ENCODE measurements at places on chromosomes 4 and X. TPM values are rescaled to one million over a fixed set of nuclear protein-coding genes. Genes with fewer than 3 reads are reported as not detected.

DNA sequence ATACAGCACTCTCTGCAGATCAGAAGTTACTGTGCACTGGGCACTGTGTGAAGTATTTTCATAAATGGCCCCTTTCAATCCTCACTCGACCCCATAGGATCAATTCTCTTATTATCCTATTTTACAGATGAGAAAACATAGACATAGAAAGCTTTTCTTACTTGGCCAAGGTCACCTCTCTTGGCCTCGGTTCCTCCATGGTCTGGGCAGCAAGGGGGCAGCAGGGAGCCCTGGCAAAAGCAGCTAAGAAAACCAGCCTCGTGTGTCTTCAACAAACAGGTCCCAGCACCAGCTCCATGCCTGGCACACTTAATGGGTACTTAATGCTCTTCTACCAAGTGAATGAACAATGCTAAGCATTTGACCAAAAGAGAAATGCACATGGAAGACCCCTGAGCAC lies 34.4 kb downstream of the BST1 start:
- H3K4me3 ChIP-seq = no peak overlapping the region
- no peaks in the 10 kb centered on the region for H3K27me3 ChIP-seq
- H3K27ac ChIP-seq = no peak overlapping the region
- H3K4me1 ChIP-seq = no peaks in the 10 kb centered on the region

DNA sequence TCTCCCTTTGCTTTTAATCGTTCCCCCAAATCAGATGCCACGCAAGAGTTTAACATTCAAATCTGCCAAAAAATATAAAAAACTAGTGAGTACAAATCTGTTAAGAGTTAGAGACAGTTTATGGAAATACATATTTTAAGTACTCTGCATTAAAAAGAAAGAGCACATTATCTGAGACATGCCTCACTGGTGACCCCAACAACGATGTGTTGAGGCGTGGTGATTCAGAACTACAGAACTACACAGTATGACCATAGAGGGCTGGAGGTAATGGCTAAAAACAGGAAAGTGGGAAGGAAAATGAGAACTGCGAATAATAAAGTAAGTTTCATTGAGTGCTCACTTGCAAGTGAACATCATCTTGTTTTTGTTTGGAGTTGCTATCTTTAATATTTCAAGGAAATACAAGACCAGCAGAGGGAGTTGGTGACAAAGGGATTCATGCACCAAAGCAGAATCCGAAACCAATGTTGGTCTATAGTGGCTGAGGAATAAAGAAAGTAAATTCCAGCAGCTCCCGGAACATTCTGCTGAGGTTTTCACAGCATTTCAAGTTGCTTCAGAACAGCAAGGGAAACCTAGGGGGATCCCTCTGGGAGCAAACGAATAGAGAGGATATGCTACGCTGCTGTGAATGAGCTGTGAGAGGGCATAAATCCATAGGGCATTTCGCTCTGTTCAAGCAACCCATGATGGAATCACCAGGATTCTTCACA lies 92.2 kb downstream of the DCHS2 start:
- no peak for DNase-seq
- no peak overlapping the region for H3K4me3 ChIP-seq
- H3K27me3 ChIP-seq = no peaks in the 10 kb centered on the region
- no peaks in the 10 kb centered on the region for H3K36me3 ChIP-seq
- no peak overlapping the region for H3K27ac ChIP-seq

The PRDM5 gene
- 23.7 TPM for total RNA-seq

DNA sequence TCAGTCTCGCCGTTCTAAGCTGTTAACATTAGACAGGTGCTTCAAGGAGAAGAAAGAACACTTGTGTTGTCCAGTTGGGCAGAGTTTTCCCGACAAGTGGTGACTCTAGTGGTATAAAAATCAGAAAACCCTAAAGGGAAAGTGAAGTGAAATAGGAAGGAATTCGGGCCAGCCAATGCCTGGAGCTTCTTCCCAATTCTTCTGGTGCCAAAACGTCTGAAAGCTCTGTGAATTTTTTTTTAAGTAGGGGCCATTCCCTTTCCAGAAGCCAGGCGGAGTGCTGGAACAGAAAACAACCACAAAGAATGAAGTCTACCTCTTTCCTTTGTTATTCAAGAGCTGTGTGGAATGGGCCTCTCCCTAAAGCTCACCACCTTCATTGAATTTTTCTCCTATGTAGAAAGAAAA lies 43.1 kb upstream of the PPARGC1A start:
- no peak for DNase-seq
- no peaks in the 10 kb centered on the region for H3K36me3 ChIP-seq
- H3K4me3 ChIP-seq = no peak overlapping the region
- no peaks in the 10 kb centered on the region for H3K27me3 ChIP-seq

- H3K4me3 ChIP-seq = no peak overlapping the region
- DNase-seq = no peak
- H3K36me3 ChIP-seq = no peaks in the 10 kb centered on the region
- H3K27me3 ChIP-seq = no peaks in the 10 kb centered on the region
- H3K27ac ChIP-seq = no peak overlapping the region
These were observed 64.3 kb upstream of the NR0B1 start for GRCh38 chrX:30373479-30373878.

DNA sequence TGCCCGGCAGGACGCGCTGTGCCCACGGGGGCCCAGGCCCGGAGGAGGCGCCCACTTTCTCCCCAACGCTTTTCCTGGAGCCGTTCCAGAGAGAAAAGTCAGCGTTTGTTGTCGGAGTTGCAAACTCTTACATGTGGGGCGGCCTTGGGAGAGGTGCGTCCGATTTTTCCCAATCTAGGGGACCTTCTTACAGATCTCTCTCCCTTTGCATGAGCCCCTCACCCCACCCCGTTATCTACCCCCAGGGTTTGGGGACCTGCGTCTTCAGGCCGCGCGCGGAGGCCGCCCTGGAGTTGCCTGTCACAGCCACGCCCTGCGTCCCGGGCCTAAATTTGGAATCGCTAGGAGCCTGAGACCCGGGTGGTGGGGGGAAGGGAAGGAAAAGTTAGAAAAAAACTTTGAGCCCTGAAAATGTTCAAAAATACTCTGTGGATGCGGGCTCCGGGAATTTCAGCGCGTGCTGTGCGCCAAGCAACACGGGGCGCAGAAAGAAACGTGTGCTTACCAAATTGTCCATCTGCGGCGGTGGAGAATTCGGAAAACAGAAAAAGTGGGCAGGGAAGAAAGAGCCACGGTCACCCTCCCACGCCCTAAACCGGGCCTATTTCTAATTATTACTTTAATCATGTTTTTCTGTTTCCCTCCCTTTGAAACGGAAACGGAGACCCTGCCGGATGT lies 587 bp downstream of the CD99 start:
- peak overlapping the region; percentile 63 for H3K4me3 ChIP-seq
- H3K4me1 ChIP-seq = no peaks in the 10 kb centered on the region
- H3K27ac ChIP-seq = no peak overlapping the region
- no peak for DNase-seq
- peaks cover 25% of the 10 kb centered on the region for H3K27me3 ChIP-seq

GRCh38 chr4:168882650-168883233 lies 127.3 kb downstream of the CBR4 start:
- no peak overlapping the region for H3K27ac ChIP-seq
- no peak overlapping the region for H3K4me3 ChIP-seq
- peaks cover 6% of the 10 kb centered on the region for H3K27me3 ChIP-seq
- DNase-seq = no peak

The SLC25A53 gene
- 4.2 TPM for total RNA-seq

DNA sequence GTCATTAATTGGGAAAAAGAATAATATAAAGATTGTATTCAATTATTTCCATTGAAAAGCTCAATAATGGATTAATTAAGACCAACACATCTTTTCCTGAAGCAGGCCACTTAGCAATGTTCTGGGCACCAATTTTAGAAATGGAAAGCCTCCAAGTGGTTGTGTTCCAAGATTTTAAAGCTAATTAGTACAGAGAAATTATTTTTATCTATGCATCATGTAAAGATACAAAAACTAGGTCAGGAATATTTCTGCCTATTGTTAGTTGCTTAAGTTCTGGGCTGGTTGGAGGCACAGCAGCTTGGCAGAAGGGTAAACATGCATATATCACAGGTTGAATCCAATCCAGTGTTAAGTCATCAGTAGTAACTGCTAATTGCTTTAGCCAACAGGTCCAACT lies 101.9 kb downstream of the RASL11B start:
- no peaks in the 10 kb centered on the region for H3K4me1 ChIP-seq
- no peak for DNase-seq
- no peak overlapping the region for H3K27ac ChIP-seq
- H3K36me3 ChIP-seq = no peaks in the 10 kb centered on the region
- no peak overlapping the region for H3K4me3 ChIP-seq

- no peak for DNase-seq
- no peaks in the 10 kb centered on the region for H3K27me3 ChIP-seq
- H3K4me1 ChIP-seq = no peaks in the 10 kb centered on the region
- no peak overlapping the region for H3K27ac ChIP-seq
These were observed 12.4 kb downstream of the NSD2 start for GRCh38 chr4:1883583-1883982.

GRCh38 chr4:175435381-175435783 lies 376.7 kb downstream of the GPM6A start:
- no peaks in the 10 kb centered on the region for H3K36me3 ChIP-seq
- no peaks in the 10 kb centered on the region for H3K4me1 ChIP-seq
- H3K4me3 ChIP-seq = no peak overlapping the region
- DNase-seq = no peak
- H3K27ac ChIP-seq = no peak overlapping the region
- H3K27me3 ChIP-seq = no peaks in the 10 kb centered on the region

- H3K27ac ChIP-seq = no peak overlapping the region
- H3K4me1 ChIP-seq = no peaks in the 10 kb centered on the region
- H3K36me3 ChIP-seq = no peaks in the 10 kb centered on the region
These were observed 136.5 kb downstream of the RBM47 start for GRCh38 chr4:40493160-40493559.

GRCh38 chr4:82989575-82990429 lies 20.8 kb downstream of the LIN54 start:
- H3K27me3 ChIP-seq = no peaks in the 10 kb centered on the region
- no peak overlapping the region for H3K27ac ChIP-seq
- H3K4me1 ChIP-seq = no peaks in the 10 kb centered on the region
- H3K36me3 ChIP-seq = no peaks in the 10 kb centered on the region

The EREG gene
- total RNA-seq = not detected

GRCh38 chr4:74947798-74948197 lies 14.9 kb downstream of the PARM1 start:
- no peak overlapping the region for H3K27ac ChIP-seq
- H3K36me3 ChIP-seq = no peaks in the 10 kb centered on the region
- H3K27me3 ChIP-seq = no peaks in the 10 kb centered on the region
- no peak overlapping the region for H3K4me3 ChIP-seq
- H3K4me1 ChIP-seq = no peaks in the 10 kb centered on the region

DNA sequence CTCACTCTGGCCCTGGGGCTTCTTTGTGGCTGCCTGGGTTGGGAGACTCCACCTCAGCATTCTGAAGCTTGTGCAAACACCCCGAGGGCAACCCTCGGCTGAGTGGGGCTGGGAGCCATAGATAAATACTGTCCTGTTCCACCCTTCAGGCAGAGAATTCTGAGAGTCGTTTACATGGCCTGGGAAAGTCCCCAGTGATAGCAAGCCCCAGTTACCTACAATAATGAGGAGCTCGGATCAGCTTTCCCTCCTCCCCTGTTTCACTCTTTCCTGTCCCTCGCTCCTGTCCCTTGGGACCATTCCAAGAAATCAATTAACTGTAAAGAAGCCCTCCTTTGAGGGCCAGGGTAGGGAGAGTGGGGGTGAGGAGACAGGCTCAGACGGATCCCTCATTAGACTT lies 31.6 kb upstream of the DDX3X start:
- no peak for DNase-seq
- H3K36me3 ChIP-seq = no peaks in the 10 kb centered on the region
- H3K4me3 ChIP-seq = no peak overlapping the region

GRCh38 chrX:132001127-132001526 lies 22.0 kb upstream of the STK26 start:
- H3K27ac ChIP-seq = no peak overlapping the region
- H3K36me3 ChIP-seq = no peaks in the 10 kb centered on the region
- H3K4me3 ChIP-seq = no peak overlapping the region
- DNase-seq = no peak
- H3K27me3 ChIP-seq = no peaks in the 10 kb centered on the region

GRCh38 chr4:95510877-95511276 lies 37.9 kb downstream of the UNC5C start:
- no peaks in the 10 kb centered on the region for H3K27me3 ChIP-seq
- no peaks in the 10 kb centered on the region for H3K4me1 ChIP-seq
- no peaks in the 10 kb centered on the region for H3K36me3 ChIP-seq
- no peak overlapping the region for H3K4me3 ChIP-seq
- no peak for DNase-seq

GRCh38 chrX:153434801-153435200 lies 11.1 kb downstream of the TREX2 start:
- no peak overlapping the region for H3K4me3 ChIP-seq
- no peak for DNase-seq
- H3K27ac ChIP-seq = no peak overlapping the region
- H3K27me3 ChIP-seq = no peaks in the 10 kb centered on the region

DNA sequence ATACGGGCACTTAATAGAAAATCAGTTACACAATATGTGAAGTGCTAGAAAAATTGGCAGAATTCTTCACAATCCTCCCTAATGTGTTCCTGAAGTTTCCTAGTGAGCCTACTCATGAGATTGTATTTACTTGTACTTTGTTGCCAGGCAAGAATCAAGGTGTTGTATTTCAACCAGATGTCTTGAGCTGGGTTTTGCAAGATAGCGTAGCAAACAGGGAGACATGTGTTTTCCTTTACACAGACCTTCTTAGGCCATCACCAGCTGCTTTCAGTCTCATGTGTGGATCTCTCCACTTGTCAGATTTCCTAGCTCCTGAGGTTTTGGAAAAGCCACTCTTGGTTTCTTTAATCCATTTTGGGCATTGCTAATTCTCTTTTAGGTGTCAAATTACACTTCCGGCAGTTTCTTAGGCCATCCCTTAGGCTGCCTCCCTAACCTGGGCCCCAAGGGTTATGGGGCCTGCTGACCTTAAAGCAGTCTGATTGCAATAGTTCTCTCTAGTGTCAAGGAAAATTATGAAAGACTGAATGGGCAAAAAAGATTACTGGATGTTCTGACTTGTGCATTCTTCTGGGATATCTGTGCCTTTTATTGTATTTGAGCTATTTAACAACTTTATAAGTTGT lies 12.2 kb upstream of the EDA start:
- H3K4me3 ChIP-seq = no peak overlapping the region
- peak; percentile 40 for DNase-seq
- no peak overlapping the region for H3K27ac ChIP-seq
- no peaks in the 10 kb centered on the region for H3K36me3 ChIP-seq
- H3K27me3 ChIP-seq = no peaks in the 10 kb centered on the region

The SLC2A9 gene
- total RNA-seq = 0.20 TPM

DNA sequence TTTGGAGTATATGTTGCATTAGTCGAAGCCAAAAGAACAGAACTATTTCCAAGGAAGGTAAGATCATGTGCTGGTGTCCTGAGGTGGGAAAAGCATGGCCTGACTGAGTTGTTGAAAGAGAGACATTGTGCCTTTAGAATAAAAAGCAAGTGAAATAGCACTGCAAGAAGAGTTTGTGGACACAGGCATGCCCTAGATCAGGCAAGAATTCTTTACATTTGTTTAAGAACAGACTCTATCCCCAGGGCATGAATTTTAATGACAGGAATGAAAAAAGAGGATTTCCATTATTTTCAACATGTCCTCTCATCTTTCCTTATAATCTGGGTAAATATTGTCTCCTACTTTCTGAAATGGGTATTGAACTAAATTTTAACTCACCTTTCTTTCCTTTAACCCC lies 516.2 kb upstream of the GALNT7 start:
- no peaks in the 10 kb centered on the region for H3K36me3 ChIP-seq
- DNase-seq = no peak
- H3K4me3 ChIP-seq = no peak overlapping the region
- peaks cover 2% of the 10 kb centered on the region for H3K4me1 ChIP-seq

The OTUD6A gene
- 0.17 TPM for total RNA-seq

All from H1 (cell line).